ENCODE measurements at places on chromosomes 7 and 10.

DNA sequence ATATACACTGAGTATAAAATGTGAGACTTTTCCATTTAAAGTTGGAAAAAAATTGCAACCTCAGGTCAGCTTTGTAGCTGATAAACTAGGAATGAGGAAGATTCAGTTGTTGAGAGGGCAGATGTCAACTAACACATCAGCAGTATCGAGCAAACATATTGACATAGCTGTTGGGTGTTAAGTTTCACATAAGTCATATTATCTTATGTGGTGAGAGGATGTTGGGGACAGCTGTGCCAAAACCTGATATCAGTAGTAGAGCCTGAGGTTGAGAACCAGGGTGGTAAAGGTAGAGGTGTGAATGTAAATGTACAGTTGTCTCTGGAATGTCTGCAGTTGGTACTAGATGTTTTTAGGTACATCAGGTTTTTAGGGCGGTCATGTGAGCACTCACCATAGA, 5.0 kb downstream of the ZRANB1 start:
- no peak for DNase-seq

- no peak for DNase-seq
These were observed 3.8 kb upstream of the NRCAM start for GRCh38 chr7:108459922-108460551.

DNA sequence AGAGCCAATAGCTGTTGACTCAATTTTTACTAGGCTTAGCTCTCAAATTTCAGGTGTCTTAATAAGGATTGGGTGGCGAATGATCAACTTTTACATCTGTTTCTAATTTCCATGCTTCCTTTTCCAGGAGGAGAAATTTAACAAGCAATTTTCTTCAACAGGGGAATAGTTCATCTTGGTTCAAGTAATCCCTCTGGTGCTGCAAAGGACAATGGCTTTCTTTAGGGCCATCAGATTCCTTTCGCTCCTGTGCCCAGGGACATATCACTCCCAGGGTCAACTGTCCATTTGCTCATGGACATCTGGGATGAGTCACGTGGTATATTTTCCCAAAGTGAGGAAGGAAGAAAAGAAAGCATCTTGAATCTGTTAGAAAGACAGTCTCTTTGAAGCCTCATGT, 313.3 kb downstream of the FRMD4A start:
- DNase-seq = no peak

DNA sequence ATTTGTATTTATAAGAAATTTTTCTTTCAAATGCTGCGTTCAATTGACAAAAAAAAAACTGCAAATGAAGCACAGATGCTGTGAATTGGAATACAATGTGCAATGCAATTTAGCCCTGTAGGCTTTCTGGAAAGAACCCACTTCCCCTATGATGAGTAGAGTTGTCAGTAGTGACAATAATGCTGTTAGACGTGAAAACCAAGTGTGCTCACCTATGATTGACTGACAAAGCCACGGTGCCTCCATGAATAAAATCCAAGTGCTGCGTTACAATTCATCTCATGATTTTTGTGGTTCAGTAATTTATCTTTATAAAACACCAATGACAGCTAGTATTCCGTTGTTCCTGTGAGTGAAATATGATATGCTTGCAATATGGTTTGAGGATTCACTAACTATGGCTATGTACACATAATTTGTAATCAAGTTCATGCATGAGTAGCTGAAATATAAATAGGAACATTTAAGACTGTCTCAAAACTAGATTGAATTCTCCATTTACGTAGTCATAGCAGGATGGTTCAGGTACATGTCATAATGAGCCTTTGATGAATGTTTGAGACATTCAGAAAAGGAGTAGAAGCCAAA, 1160.3 kb downstream of the CNTNAP2 start:
- no peak for DNase-seq

DNA sequence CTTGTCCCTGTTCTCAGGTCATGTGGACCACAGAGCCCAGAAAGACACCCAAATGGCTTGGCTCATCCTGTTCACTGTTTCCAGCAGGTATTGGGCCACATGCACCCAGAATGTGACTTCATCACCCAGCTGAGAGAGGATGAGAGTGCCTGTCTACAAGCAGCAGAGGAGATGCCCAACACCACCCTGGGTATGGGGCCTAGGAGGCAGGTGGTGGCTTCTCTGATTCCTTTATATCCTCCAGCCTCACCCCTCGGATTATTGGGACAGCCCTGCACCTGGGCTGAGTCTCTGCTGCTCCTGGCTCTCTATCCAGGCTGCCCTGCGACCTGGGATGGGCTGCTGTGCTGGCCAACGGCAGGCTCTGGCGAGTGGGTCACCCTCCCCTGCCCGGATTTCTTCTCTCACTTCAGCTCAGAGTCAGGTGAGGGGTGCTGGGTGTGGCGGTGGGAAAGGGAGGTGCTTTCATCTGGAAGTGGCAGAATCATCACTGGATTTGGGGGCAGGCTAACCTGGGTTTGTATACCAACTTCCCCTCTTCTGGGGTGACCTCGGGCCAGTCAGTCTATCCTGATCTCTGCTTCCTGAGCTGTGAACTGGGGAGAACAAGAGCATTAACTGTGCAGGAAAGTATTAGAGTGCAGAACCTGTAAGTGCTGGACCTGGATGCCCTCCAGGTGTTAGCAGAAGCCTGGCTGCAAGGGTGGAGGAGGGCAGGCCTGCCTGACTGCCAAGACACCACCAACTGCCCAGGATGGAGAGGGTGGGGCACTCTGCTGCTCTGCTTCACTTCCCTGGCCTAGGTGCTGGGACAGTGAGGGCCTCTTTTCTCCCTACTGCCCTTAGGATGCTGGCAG, 5.2 kb downstream of the GHRHR start:
- no peak for DNase-seq

DNA sequence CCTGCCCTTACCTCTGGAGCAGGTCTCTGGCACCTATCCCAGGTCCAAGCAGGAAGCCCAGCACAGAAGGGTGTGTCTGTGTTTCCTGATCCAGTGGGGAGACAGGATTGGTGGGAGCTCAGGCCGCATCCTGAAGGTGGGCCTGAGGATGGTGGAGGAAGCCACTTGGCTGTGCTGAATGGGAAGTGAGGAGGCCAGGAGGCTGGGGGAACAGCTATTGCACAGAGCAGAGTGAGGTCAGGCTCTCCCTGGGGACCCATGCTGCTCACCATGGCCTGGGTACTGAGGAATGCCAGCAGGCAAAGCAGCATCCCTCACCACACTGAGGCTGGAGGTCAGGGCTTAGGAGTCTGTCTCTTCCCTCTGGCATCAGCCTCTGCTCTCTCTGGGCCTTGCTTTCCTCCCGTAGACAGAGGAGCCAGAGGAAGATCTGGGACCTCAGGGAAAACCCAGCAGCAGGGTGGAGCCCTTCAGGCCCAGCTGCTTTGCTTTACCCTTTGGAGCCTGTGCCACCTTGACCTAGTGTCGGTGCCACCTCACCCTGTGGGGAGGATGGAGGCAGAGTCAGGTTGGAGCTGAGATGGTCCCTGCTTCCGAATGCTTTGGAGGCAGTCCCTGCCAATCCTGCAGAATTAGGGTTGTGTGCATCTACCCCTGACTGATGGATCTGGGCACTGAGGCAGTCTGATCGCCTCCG, 39.0 kb downstream of the CDH23 start:
- no peak for DNase-seq

DNA sequence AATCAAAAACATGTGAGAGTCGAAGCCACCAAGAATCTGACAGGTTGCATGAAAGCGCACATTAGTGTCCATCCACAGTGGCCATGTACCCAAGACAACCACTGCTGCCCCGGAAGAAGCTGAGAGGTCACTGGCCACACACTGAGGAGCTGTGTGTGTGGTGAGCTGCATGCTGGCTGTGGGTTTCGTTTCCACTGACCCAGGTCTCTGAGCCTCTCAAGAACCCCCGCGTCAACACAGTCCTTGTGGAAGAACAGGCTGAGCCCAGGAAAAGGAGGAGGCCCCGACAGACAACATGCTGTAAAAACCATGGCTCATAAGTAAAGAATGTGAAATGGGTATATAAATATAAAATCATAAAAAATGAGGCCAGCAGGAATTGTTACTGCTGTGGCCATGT, 8.2 kb downstream of the VIPR2 start:
- DNase-seq = no peak

DNA sequence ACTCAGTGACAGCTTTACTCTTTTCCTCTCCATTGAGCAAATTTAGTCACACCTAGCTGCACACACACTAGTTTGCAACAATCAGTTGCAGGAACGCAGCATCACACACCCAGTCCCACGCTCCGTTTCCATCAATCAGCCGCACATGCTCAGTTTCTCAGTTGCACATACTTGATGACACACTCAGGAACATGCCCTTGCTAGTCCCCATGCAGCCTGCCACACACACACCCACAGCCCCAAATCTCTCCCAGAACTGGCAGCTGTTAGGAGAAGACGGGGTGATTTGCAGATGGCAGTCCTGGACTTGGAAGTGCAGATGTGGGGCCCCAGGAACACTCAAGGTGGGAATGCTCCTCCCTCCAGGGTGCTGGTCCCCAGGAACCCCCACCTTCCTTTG, 7.7 kb downstream of the LBX1 start:
- DNase-seq = no peak

GRCh38 chr7:5296015-5296610, 13.4 kb downstream of the SLC29A4 start:
- DNase-seq = no peak

GRCh38 chr10:85788570-85788969, 578.0 kb downstream of the GRID1 start:
- DNase-seq = no peak

DNA sequence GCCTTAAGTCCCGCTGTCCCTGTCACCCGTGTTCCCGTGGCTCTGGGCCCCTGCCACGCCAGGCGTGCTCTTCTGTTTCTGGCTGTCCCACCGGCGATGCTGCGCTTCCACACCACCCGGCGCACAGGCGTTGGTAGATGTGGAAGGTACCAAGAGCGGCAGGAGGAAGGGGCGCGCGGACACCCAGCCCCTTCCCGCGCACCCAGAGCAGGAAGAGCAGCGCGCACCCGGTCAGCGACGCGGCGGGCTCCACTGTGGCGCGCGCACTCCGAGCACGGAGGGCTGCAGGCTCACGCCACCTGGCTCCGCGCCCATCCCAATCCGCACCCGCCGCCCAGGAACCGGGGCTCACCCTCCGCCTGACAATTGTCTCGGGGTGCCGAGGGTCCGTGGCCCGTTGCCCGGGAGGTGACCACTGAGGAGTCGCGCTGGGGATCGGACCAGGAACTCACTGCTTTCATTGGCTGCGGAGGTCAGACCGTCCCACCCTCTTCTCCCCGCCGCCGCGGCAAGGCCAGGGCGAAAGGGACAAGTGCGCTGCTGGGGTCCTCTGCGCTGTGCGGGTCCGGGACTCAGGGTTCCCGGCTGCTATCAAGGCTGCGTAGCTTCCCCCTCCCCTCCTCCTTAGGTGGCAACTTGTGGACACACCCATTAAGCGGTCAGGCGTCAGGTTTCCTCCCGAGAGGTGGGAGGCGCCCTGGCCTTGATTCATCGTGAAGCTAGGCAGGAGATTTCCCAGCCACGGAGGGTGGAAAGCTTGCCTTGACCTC, 121.6 kb upstream of the ZNF92 start:
- DNase-seq = peak; percentile 62

DNA sequence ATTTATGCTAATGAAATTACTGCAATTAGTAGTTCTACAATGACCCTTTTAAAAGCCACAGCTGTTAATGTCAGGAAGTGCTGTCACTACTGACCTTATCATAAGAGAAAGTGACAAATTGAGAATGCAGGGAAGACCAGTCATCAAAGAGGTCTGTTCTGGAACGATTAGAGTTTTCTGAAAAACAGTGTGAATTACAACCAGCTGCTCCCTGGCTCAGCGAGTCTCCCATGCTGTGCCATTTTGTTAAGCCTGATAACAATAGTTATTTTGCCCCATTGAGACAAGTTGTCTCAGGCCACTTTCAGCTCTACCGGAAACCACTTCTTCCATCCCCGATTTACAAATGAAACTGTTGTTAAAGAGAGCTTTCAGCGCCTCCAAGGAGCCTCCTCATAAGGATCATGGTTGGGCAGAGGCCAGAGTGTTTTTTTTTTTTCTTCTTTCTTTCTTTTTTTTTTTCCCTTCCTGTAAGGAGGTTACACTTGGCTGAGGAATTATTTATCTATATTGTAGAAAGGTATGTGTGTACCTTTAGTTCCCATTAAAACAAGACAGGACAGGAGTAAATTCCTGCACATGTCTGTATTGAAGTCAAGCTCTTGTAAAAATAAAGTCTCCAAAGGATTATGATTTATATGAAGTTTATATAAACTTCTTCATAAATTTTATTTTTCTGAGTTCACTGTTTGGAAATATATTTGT, 173.6 kb downstream of the CDCA7L start:
- DNase-seq = no peak

- no peak for DNase-seq
These were observed 194.1 kb downstream of the CACNB2 start for GRCh38 chr10:18334116-18334867.

DNA sequence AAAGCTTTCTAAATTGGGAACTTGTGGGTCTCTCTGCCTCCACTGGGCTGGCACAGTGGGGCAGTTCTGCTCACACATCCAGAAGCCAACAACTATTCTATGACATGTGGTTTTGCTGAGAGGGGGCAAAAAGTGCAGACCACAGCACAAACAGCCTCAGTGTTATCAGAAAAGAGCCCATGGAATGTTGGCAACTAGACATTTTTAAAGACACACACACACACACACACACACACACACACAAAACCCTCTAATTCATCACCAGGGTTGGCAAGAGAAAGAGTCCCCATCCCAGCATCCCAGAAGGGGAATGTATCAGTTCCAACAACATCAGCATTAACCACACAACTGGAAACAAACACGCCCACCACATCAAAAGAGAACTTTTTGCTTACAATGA, 117.1 kb downstream of the FGFR2 start:
- peak; percentile 49 for DNase-seq

GRCh38 chr10:111739125-111739873, 444.3 kb downstream of the GPAM start:
- DNase-seq = no peak

DNA sequence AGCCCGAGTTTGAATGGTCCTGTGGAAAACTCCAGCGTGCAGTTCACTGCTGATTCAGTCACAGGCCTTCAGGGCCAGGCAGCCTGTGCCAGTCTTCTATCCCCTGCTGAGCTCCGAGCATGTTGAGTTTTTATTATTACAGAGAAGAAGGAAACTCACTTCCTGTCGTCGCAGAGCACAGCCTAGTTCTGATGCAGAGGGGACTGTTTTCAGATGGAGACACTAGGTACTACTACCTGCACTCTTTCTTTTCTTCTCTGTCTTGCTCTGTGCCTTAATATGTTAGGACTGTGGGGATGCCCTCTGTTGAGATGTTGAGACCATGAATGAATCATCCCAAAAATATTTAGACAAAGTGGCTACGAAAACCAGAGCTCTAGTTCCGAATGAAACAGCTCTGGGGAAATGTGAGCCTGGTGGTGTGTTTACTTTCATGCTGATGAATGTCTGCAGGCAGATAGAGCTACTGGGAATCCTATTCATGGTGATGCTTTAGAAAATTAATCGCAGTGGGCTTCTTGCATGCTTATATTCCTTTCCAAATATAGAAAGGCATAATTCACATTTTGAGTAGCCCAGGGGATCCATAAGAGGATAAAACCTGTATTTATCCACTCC, 29.6 kb downstream of the CASP7 start:
- no peak for DNase-seq

GRCh38 chr10:29880856-29881255, 178.5 kb downstream of the JCAD start:
- DNase-seq = no peak
